Activated B cell treated with CpG ODN at 0.5 μM for 24 hours (primary cell): ENCODE measurements at places on chromosomes 2 and 18.

DNA sequence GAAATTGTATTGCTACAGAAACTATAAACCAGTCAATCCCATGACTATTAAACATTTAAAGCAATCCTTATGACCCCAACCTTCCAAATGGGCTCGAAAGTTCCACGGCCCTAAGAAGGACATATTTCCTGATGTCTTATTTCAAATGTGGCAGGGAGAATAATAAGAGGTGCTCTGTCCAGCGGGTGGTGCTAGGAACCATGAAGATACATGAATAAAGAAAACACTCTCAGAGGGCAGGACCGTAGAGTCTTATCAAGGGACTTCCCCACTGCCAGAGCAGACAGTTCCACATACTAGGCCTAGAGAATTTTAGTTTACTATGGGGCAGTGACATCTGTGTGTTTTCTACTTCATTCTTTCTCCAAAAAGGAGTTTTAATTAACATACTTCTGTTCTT lies 187.1 kb upstream of the PIK3C3 start:
- H3K36me3 ChIP-seq, result no peaks in the 10 kb centered on the region
- no peaks in the 10 kb centered on the region for H3K27me3 ChIP-seq
- H3K27ac ChIP-seq, result no peak overlapping the region
- no peak for DNase-seq

DNA sequence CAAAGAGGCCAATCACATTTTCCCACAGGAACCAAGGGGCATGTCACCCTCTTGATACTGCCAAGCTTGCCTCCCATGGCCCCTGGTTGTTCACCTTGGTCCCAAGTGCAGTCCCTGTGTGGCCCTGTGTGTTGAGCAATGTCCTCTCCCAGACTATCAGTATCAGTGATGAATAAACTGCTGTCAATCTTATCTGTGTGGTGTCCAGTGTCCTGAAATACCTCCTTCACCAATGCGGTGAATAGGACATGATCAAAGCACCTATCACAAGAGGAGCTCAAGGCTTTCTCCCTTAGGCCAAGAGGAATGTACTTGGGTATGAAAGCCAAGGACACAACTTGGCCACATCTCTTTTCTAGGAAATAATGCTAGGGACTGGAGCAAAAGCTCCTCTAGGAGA lies 68.2 kb downstream of the MAIP1 start:
- H3K4me3 ChIP-seq, result no peak overlapping the region
- no peak for DNase-seq
- H3K36me3 ChIP-seq, result no peaks in the 10 kb centered on the region
- H3K27me3 ChIP-seq, result peaks cover 4% of the 10 kb centered on the region
- no peak overlapping the region for H3K27ac ChIP-seq

GRCh38 chr18:22446325-22446724 lies 28.6 kb upstream of the CTAGE1 start:
- no peaks in the 10 kb centered on the region for H3K4me1 ChIP-seq
- DNase-seq, result no peak
- H3K27ac ChIP-seq, result no peak overlapping the region
- no peaks in the 10 kb centered on the region for H3K36me3 ChIP-seq
- no peaks in the 10 kb centered on the region for H3K27me3 ChIP-seq

- H3K4me1 ChIP-seq, result peaks cover 29% of the 10 kb centered on the region
- no peaks in the 10 kb centered on the region for H3K27me3 ChIP-seq
- DNase-seq, result no peak
- H3K27ac ChIP-seq, result peak overlapping the region; percentile 71
- H3K36me3 ChIP-seq, result no peaks in the 10 kb centered on the region
These were observed 22.4 kb downstream of the FBLN7 start for GRCh38 chr2:112160283-112161250.

DNA sequence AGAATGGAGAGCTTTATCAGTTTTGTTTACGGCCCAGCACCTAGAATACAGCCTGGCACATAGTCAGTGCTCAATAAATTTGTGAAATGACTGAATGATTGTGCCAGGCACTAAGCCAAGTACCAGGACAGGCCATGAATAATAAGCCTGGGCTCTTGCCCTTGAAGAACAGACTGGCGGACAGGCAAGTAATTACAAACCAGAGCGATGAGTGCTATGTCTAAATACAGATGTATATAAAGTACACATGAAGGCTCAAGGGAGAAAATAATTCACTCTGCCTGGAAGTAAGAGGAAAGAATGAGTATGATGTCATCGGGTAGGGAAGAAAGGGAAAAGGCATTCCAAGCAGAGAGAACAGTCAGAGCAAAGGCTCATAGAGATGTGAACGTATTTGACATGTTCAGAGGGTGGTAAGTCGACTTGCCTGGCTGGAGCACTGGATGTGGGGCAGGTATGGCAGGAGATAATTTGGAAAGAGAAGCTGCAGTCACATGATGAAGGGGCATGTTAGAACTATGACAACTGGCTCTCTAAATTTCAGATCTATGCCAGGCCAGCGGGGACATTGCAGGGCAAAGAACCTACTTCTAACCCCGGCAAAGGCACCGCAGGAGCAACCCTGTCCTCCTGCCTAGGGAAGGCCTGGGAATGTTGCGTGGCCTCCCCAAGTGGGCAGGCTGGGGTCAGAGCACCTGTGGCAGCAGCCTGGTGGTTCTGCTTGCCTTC lies 119.1 kb upstream of the STPG4 start:
- no peaks in the 10 kb centered on the region for H3K27me3 ChIP-seq
- no peaks in the 10 kb centered on the region for H3K36me3 ChIP-seq
- no peak overlapping the region for H3K4me3 ChIP-seq
- H3K27ac ChIP-seq, result no peak overlapping the region

DNA sequence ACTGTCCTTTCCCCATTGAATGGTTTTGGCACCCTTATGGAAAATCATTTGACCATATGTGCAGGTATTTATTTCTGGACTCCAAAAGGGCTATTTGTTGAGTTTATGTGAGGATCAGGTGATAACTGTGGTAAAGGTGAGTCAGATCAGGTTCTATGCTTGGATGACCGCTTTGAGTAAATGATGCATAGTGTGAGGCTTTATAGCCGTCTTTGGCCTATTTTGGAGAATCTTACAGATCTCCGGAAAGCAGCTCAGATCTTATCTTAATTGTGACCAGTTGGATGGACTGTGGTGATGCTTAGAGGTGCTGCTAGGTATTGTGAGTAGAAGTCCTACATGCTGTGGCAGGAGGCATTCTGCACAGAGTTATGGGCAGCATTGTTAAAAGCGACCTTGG lies 126.2 kb downstream of the METTL8 start:
- no peaks in the 10 kb centered on the region for H3K27me3 ChIP-seq
- peaks cover 14% of the 10 kb centered on the region for H3K4me1 ChIP-seq

DNA sequence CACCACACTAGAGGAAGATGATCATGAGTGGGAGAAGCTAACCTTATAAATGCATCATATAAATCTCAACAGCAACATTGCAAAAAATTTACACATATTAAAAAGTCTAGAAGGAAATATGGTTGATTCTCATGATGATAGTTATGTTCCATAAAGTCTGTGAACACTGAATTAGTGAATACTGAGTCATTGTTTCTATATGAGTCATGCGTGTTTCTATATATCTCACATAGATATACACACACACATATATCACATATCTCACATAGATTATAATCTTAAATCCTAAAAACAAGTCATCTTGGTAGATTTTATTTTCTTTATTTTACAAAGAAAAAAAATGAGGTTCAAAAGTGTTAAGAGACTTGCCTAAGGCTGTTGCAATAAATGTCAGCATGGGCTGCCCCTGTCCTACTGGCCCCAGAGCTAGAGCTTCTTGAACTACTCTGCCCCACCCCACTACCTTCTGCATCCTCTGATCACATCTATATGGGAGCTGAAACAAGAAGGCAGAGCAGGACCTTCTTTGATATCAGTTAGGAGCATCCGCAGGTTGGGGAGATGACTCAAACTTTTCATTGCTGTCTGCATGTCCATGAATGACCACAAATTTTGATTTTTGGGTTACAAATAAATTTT lies 81.8 kb upstream of the ADAM23 start:
- H3K4me3 ChIP-seq, result no peak overlapping the region
- H3K4me1 ChIP-seq, result no peaks in the 10 kb centered on the region
- H3K27ac ChIP-seq, result no peak overlapping the region
- DNase-seq, result no peak

- peaks cover 88% of the 10 kb centered on the region for H3K36me3 ChIP-seq
- H3K4me3 ChIP-seq, result no peak overlapping the region
- H3K27me3 ChIP-seq, result no peaks in the 10 kb centered on the region
- DNase-seq, result no peak
- no peak overlapping the region for H3K27ac ChIP-seq
These were observed 5.1 kb downstream of the MTERF4 start for GRCh38 chr2:241096979-241097378.

- no peaks in the 10 kb centered on the region for H3K27me3 ChIP-seq
- H3K36me3 ChIP-seq, result no peaks in the 10 kb centered on the region
- DNase-seq, result no peak
- no peak overlapping the region for H3K27ac ChIP-seq
- no peak overlapping the region for H3K4me3 ChIP-seq
These were observed 275.6 kb upstream of the ZSWIM2 start for GRCh38 chr2:187124529-187124928.

GRCh38 chr2:166180951-166181812 lies 53.4 kb upstream of the SCN1A start:
- H3K27ac ChIP-seq, result no peak overlapping the region
- peaks cover 3% of the 10 kb centered on the region for H3K27me3 ChIP-seq

DNA sequence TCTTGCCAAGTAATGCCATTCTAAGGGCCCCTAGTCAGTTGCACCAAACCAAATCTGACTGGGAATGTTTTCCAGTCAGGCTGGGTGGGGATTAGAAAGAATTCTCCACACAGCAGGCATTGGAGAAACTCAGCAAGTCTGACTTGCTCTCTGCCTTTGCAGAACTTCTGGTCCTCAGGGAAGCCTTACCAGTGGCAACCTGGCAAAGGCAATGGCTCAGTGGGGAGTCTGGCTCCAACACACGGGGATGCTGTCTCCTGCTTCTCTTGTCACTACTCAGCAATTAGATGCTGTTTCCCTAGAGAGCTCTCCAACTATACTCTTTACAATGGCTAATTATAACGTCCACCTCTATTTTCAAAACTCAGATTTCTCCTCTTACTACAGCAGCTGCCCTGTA lies 810.7 kb downstream of the LRRTM4 start:
- no peaks in the 10 kb centered on the region for H3K36me3 ChIP-seq
- H3K4me3 ChIP-seq, result no peak overlapping the region
- no peaks in the 10 kb centered on the region for H3K27me3 ChIP-seq
- H3K4me1 ChIP-seq, result no peaks in the 10 kb centered on the region
- no peak overlapping the region for H3K27ac ChIP-seq

GRCh38 chr2:186748354-186748753 lies 54.5 kb downstream of the FAM171B start:
- H3K27ac ChIP-seq, result no peak overlapping the region
- no peak overlapping the region for H3K4me3 ChIP-seq
- H3K36me3 ChIP-seq, result no peaks in the 10 kb centered on the region
- no peak for DNase-seq
- no peaks in the 10 kb centered on the region for H3K27me3 ChIP-seq

GRCh38 chr2:136375017-136375901 lies 257.3 kb upstream of the CXCR4 start:
- peak overlapping the region; percentile 51 for H3K27ac ChIP-seq
- no peaks in the 10 kb centered on the region for H3K36me3 ChIP-seq
- no peaks in the 10 kb centered on the region for H3K27me3 ChIP-seq
- DNase-seq, result no peak
- no peak overlapping the region for H3K4me3 ChIP-seq

DNA sequence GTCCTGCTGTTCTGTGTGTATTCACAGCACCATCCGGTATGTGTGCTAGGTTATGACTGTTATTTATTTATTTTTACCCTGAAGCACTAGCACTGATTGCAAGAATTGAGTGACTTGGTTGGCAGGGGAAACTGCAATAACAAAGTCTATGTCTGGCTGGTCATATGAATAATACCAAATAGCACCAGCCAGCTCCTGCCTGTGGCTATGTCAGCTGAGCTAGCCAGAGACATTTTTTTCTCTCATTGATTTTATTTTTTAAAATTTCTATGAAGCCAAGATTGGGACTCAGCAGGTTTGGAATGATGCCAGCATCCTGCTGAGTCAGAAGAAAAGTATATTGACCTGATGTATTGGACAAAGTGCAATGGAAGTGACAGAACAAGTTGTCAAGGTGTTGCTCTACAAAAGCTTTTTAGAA lies 188.5 kb upstream of the CDH2 start:
- H3K36me3 ChIP-seq, result no peaks in the 10 kb centered on the region
- no peaks in the 10 kb centered on the region for H3K27me3 ChIP-seq
- no peak overlapping the region for H3K4me3 ChIP-seq
- no peaks in the 10 kb centered on the region for H3K4me1 ChIP-seq
- DNase-seq, result no peak

DNA sequence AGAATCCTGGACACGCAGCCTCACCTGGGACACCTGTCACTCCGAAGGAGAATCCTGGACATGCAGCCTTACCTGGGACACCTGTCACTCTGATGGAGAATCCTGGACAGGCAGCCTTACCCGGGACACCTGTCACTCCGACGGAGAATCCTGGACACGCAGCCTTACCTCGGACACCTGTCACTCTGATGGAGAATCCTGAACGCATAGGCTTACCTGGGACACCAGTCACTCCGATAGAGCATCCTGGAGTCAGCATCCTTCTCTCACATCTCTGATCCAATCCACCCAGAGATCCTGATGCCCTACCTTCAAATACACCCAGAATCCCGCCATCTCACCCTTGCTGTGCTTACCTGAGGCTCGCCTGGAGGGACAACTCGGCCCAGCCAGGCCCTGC lies 154.9 kb downstream of the NDUFA10 start:
- H3K27ac ChIP-seq, result no peak overlapping the region
- no peak for DNase-seq
- H3K27me3 ChIP-seq, result peaks cover 3% of the 10 kb centered on the region
- no peaks in the 10 kb centered on the region for H3K36me3 ChIP-seq

- peaks cover 44% of the 10 kb centered on the region for H3K36me3 ChIP-seq
- H3K27ac ChIP-seq, result no peak overlapping the region
- H3K27me3 ChIP-seq, result no peaks in the 10 kb centered on the region
- DNase-seq, result no peak
- no peak overlapping the region for H3K4me3 ChIP-seq
These were observed 80.5 kb downstream of the VRK2 start for GRCh38 chr2:58127111-58127510.

GRCh38 chr2:33583194-33583938 lies 15.7 kb downstream of the FAM98A start:
- H3K27me3 ChIP-seq, result no peaks in the 10 kb centered on the region
- H3K4me1 ChIP-seq, result peaks cover 24% of the 10 kb centered on the region
- H3K36me3 ChIP-seq, result peaks cover 40% of the 10 kb centered on the region
- no peak for DNase-seq
- H3K4me3 ChIP-seq, result no peak overlapping the region

- H3K4me3 ChIP-seq, result no peak overlapping the region
- H3K36me3 ChIP-seq, result peaks cover 6% of the 10 kb centered on the region
- no peak overlapping the region for H3K27ac ChIP-seq
- H3K4me1 ChIP-seq, result peaks cover 77% of the 10 kb centered on the region
These were observed 6.0 kb downstream of the NEMP2 start for GRCh38 chr2:190528521-190529001.

GRCh38 chr2:108614043-108614545 lies 79.8 kb downstream of the LIMS1 start:
- peaks cover 82% of the 10 kb centered on the region for H3K4me1 ChIP-seq
- peak overlapping the region; percentile 73 for H3K27ac ChIP-seq
- no peak for DNase-seq
- no peaks in the 10 kb centered on the region for H3K27me3 ChIP-seq
- no peaks in the 10 kb centered on the region for H3K36me3 ChIP-seq

GRCh38 chr18:2468051-2468450 lies 103.3 kb downstream of the METTL4 start:
- no peak overlapping the region for H3K4me3 ChIP-seq
- no peak for DNase-seq
- H3K4me1 ChIP-seq, result no peaks in the 10 kb centered on the region
- no peak overlapping the region for H3K27ac ChIP-seq
- H3K36me3 ChIP-seq, result no peaks in the 10 kb centered on the region
